ENCODE measurements at places on chromosomes 3 and 15.

DNA sequence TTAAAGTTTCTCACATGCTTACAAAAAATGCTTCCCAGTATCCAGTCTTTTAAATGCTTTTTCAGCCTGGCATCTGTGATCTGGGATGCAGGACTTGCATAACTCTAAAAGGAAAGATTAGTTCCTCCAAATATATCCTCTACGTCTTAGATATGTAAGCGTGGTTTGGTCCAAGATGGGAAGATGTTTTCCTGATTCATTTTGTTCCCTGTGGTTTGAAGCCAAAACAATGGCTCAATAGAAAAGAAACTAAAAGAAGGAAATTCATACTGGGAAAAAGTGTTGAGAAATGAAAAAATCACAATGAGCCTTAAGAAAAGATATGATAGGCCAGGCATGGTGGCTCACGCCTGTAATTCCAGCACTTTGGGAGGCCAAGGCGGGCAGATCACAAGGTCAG, 1002.8 kb downstream of the NAALADL2 start:
- no peak for DNase-seq

- no peak for DNase-seq
Observed at GRCh38 chr3:171363202-171363601, 97.0 kb downstream of the TNIK start.

DNA sequence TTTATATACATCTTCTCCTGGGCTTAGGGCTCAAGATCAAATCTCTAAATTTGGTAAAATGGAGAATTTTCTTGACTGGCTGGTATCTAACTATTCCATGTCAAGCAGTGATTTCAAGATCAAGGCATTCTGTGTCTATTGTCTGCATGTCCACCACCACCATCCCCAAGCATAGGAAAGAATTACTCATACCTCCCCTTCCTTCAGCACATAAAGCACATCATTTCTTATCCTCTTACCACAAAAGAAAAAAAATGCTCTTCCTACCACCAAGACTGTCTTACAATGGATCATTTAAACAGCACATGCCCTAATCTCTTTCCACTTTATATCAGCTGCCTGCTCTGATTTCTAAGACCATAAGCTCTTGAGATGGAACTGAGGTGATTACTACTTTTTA, 470.5 kb upstream of the THBS1 start:
- no peak for DNase-seq

- DNase-seq, result no peak
Observed at GRCh38 chr3:17935222-17935621, 192.8 kb upstream of the TBC1D5 start.

DNA sequence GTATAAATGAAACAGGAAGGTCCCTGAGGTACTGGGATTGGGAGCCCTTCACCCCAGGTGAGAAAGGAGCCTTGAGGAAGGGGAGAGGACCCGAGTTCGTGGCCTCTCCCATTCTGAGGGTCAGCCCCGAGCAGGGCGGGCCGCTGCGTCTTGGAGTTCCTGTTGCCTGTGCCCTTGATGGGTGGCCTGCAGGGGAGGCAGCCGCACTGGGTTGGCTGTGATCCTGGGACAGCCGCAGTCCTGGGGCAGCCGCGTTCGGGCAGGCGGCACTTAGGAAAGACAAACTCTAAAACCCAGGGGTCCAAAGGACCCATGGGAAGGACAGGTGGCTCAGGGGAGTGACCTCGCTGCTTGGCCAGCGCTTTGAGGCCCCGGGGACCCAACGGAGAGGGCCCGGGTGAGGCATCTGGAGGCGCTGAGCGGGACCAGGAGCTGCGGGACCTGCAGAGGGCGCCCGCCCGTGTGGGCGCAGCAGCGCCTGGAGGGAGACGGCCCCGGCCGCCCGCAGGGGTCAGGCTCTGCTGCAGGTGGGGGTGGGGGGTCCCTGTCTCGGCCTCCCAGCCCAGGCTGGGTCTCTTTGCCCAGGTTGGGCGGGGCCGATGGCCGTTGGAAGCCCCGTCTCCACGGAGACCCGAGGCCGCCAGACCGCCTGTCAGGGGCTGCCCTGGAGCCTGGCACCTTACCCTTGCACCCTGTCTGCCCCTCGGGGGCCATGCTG, 65.1 kb downstream of the HMCES start:
- DNase-seq, result peak; percentile 65

GRCh38 chr3:108131475-108132134, 40.8 kb upstream of the CD47 start:
- no peak for DNase-seq

DNA sequence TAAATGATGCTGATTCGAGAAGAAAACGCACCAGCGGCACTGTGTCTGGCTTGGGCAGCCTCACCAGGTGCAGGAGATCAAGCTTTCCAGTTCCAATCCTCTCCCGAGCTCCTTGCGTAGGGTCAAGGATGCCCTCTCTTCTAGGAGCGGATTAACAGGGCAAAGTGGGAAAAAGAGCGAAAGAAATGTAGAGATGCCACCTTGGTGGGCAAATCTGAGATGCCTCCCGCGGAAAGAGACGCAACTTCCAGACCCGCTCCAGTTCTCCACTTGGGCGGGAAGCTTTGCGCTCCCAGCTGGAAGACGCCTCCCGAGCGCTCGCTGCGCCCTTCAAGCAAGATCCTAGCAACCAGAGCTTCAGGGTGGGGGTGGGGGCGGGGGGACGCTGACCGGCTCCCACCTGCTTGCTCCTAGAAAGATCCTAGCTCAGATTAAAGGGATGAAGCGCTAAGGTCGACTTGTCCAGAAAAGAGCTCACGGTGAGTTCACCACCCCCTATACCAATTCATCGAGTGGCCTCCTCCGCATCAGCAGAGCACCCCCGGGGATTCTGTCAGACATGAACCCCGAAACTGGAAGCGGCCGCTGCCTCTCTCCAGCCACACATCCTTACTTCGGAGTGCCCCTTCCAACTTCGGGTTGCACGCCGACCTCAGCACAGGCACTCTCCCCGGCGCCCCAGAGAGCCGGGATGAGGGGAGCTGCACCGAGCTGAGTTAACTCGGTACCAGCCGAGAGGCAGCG, 769 bp downstream of the TAFA4 start:
- DNase-seq, result no peak

- DNase-seq, result peak; percentile 84
Observed at GRCh38 chr3:141402476-141403171, 34.3 kb downstream of the ZBTB38 start.

- DNase-seq, result no peak
Observed at GRCh38 chr3:66473181-66473580, 27.6 kb downstream of the LRIG1 start.

Data from activated CD8-positive, alpha-beta memory T cell treated with anti-CD3 and anti-CD28 coated beads for 24 hours (primary cell).